ENCODE measurements at places on chromosomes 16 and 17.

DNA sequence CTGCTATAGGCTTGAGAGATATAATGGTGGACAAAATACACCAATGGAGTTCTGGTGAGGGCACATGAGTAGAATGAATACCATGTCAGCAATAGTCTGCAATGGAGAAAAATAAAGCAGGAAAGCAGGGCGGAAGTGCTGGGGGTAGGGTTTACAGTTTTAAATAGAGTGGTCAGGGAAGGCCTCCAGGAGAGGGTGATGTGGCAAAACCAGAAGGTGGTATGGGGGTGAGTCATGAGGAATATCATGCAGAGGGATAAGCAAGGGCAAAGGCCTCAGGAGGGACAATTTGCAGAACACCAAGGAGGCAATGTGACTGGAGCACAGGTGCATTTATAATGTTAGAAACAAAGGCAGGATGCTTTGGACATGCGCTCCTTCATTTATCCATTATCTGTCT is 102.0 kb downstream of the ITFG1 start:
- no peak for DNase-seq

DNA sequence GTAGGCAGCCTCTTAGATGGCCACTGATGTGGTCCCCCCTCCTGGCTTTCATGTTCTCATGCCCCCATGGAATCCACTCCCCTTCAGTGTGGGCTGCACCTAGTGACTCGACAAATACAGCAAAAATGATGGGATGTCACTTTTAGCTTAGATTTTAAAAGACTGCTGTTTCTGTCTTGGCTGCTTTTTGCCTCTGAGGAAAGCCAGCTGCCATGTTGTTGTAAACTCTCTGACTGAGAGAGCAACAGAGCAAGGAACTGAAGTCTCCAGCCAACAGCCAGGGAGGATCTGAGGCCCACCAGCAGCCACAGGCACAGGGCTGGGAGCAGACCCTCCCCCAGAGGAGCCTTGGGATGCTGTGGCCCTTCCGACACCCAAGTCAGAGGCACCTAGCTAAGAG is 60.6 kb upstream of the MARCHF10 start:
- DNase-seq: no peak

DNA sequence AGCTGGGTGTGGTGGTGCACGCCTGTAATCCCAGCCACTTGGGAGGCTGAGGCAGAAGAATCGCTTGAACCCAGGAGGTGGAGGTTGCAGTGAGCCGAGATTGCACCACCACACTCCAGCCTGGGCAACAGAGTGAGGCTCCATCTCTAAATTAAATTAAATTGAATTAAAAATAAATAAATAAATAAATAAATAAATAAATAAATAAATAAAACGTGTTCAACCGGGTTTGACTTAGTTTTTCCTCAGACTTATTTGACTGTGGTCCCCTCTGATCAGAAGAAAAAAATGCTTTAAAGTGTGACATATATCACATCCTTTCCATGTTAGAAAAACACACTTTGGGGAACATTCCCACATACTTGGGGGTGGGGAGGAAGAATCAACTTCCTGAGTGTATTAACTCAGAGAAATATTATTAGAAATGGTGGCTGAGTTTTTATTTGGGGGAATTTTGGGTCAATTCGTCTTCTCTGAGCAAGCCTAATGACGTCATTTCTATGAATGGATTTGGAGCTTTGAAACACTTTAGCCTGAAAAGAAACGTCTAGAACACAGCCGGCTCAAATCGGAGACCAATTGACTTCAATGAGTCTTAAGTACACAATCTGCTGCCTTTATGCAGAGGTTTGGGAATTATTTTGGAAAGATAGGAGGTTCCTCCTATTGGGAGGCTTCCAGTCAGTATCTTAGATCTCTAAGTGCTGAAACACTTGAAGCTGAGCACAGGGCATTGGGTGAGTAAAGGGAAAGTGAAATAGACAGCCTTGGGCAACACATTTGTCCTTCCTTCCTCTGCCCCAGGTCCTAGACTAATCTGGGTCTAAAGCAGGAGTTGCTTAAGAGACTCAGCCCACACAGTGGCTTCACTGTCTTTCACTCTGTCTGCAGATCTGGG is 132.6 kb downstream of the PITPNC1 start:
- DNase-seq: peak; percentile 27

GRCh38 chr16:1966460-1966859 is at the start of gene RNF151:
RNF151 (plus strand) TSS chr16:1966856; CDS start chr16:1966882, 26 bp downstream.
- no peak for DNase-seq

DNA sequence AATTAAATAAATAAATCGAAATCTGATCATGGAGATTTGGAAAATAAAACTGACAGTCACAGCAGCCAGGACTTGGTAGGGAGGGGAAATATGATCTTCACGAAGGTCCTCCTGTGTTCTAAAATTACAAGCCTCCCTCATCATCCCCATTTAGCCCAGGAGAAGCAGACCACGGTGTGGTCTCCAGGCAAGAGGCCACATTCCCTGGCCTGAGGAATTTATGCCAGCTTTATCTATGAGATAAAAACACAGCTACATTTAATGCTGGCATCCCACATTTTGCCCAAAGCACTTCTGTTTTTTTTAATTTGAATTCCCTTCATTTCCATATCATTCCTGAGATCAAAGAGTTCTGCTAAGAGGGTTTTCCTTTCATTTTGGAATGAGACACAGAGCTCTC is 43.2 kb downstream of the ABCC12 start:
- DNase-seq: no peak

GRCh38 chr17:17029938-17030337 is 12.3 kb upstream of the MPRIP start:
- DNase-seq: no peak

All from GF-D8 (cell line).